Activated T-cell treated with anti-CD3 and anti-CD28 coated beads, Interleukin-2, amount 50 U/mL, for 48 hours (primary cell): ENCODE measurements at places on chromosomes 7 and 10.

- DNase-seq, result no peak
Observed at GRCh38 chr7:51073171-51073570, 243.4 kb downstream of the COBL start.

DNA sequence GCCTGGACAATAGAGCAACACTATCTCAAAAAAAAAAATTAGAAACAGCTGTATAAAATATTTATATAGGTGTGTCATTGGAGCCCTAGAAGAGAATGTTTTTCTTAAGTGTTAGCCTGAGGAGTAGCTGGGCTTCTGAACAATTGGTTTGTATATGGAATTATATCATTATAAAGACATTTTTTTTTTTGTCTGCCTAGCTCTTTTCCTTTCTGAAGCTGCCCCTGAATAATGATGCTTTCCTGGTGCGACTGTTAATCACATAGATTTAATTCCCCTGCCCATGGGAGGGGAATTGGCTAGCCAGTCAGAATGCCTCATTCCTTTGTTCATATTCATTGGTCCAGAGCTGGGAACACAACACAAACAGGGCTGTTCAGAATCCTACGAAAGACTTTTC lies 13.9 kb upstream of the ABCC2 start:
- no peak for DNase-seq

DNA sequence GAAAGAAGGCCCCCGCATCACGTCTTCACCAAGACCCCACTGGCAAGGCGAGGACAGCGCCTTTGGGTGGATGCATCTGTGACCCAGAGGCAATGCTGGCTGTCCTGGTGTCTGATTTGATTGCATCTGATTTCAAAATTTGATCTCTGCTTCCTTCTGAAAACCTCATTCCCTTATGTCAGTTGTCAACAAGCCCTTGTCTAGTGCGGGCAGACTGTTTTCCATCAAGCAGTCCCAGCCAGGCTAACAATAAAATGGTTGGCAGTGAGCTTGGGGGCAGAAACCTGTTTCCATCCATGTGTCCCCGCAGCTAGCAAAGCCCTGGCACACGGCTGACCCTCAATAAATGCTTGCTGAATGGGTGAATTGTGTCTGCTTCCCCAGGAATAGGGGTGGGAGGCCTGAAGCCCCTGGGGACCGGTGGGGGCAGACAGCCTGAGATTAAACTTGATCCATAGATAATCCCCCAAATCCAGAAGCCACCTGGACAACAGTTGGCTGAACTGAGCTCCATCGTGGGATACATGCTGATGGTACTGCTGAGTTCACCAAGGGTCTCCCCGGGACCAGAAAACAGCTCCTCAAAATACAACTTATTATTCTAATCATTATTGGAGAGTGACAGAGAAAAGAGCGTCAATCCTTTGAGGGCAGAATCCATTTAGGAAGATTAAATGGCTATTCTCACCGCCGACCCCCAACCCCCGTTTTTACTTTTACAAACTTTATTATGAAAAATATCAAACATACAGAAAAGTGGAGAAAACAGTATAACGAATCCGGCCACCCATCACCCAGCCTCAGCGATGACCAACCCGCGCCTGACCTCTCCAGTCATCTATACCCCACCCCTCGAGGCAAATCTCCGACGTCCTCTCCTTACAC lies 912 bp upstream of the DUSP5 start:
- DNase-seq, result no peak

GRCh38 chr7:99396418-99397296 lies 11.7 kb downstream of the PDAP1 start:
- no peak for DNase-seq

DNA sequence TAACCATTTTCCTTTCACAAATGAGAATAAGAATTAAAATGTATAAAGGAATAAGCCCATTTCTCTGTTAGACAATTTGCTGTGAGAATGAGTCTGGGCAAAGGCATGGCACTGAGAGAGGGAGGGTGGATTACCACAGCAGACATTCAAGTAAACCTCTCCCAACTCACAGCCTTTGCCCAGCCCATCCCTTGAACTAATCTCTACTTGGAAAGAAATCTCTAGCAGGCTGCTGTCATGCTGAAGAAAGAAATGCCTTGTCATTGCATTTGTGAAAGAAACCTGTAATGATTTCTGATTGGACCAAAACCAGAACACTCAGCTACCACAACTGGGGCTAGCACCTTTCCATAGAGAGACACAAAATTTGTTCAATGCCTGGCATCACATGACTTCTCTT lies 39.2 kb downstream of the CH25H start:
- DNase-seq, result no peak

DNA sequence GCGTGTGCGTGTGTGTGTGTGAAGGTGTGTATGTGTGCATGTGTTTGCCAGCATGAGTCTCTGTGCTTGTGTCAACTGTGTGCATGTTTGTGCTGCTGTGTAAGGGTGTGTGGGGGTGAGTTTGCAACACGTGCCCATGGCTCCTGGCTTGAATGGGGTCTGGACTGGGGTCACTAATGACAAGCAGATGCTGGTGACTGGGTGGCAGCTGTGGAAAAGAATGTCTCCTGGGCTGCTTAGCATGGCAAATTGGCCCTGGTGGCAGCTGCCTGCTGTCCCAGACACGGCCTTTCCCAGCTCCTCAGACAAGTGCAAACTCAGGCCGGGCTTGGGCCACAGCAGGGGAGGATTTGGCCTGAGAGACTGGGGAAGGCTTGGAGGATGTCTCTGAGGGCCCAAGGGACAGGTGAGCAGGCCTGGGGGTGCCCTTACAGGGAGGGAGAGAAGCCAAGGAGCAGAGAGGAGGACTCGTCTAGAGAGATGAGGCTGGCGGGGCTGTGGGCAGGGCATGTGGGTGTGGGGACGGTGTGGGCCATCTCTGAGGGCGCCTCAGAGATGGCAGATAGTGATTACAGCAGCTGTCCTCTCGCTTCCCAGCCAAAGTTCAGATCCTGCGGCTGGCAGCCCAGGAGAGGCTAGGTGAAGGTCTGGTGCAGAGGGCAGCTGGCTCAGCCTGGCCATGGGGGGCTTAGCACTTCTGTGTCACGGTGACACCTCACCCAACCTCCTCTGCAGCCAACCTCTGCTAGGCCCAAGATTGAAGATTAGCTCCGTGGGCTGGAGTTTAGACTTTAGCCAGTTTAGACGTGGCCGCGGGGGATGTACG lies 1.5 kb downstream of the AQP1 start:
- no peak for DNase-seq

DNA sequence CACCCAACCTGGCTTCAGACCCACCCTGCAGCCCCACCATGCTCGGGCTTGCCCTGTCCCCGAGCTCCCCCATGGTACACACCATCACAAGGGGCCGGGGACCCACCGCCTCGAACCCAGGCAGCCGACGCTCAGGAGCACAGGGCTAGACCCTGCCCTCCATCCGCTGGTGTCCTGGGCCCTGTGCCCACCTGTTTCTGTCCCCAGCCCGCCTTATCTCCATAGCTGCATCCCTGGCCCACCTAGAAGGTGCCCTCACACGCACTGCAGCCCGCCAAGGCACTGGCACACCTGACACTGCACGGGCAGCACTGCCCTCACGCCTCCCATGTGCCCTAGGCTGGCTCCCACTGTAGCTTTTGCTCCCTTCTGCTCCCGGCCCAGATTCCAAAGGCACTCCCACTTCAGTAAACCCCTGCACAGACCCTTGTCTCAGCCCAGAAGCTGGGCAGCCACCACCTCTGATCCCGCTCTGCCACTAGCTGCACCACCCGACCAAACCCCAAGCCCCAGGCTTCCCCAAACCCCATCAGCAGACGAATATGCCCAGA lies 17.1 kb downstream of the YKT6 start:
- no peak for DNase-seq

- DNase-seq, result no peak
Observed at GRCh38 chr7:143519411-143520131, 41.9 kb downstream of the TAS2R41 start.

DNA sequence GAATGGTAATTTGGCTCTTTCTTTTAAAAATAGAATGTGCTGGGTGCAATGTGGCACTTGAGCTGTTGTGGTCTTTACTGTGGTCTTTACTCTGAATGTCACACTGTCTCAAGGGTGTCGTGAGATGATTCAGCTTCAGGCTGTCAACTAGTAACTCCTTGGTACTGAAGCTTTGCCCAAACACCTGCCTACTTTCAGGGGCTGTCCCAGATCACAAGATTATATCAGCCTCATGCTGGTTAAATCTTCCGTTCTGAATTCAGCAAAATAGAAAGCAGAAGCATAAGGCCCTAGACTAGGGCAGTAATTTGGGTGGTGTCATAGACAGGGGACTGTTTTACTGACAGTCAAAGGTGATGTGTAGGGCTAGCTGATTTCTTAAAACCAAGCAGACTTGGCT lies 110.9 kb downstream of the BAMBI start:
- DNase-seq, result no peak

DNA sequence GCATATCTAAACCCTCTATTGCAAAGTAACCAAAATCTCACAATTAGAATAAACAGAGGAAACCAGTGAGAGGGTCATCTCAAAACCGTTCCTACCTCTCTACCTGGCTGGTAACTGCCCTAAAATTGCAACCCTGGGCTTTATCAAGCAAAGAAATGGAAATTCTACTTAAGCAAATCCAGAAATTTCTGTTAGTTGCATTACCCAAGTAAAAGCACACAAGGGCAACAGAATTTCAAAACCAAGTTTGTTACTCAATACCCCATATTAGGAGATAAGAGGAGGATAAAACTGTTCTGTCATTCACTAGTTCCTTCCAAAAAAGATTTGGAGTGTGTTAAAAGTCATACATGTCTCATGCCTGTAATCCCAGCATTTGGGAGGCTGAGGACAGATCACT lies 195.3 kb downstream of the FAM107B start:
- no peak for DNase-seq

DNA sequence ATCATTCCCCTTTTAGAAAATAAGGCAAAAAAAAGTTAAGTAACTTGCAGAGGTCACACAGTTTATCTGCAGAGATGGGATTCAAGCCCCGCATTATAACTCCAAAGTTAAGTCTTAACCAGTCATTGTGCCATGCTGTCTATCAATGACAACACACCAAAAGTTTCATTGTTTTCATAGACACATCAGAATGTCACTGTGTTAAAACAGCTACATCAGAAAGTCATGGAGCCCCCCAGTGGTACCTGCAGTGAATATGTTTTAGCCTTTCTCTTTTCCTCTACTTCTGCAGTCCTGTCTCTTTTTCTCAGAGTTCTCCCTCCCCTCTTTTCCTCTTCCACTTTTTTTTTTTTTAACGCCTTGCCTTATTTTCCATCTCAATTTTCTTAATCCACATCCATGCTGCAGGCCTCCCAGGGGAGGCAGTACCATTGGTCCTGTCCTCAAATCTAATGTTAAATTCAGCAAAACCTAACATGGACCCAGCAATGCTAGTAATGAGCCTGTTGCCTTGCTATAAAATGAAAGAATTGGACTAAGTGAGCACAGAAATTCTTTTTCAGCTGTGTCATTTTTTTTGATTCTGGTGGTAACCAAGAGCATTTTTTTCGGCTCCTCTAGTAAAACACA lies 3.8 kb upstream of the NRCAM start:
- no peak for DNase-seq

- DNase-seq, result no peak
Observed at GRCh38 chr10:29921071-29921446, 138.3 kb downstream of the JCAD start.

DNA sequence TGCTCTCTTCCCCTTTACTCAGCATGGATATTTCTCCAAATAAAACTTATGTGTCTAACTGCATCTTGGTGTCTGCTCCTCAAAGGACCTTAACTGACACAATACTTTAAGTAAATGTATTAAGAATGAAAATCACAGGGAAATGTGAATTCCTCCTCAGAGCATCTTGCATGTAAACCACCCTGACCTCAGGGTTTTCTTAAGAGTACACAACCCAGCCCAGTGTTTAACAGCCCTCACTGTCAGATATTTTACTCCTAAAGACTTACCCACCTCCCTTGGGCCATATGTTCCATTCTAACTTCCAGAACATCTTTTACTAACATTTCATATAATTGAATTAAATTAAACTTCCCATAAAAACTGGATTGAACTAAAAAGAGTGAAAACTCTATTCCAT lies 315.3 kb downstream of the HPSE2 start:
- no peak for DNase-seq

DNA sequence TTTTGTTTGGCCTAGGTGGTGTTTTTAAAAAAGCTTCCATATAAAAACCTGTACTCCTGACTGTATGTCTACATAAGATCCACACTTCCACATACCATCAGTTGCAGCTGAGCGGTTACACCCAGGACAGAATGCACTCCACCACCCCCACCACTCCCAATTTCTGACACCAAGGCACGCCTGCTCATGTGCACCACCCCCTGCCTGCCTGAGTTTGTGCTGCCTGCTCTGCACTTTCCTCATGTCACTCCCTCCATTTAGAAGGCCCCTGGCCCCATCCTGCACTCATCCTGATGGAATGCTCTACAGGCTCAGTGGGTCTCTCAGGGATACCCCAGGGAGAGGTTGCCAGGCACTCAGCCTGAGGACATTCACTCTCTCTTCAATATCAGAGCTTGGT lies 6.5 kb downstream of the VPS41 start:
- DNase-seq, result no peak

- no peak for DNase-seq
Observed at GRCh38 chr7:150748376-150748775, 11.2 kb downstream of the GIMAP5 start.

- no peak for DNase-seq
Observed at GRCh38 chr7:37333075-37333474, 115.6 kb downstream of the ELMO1 start.

DNA sequence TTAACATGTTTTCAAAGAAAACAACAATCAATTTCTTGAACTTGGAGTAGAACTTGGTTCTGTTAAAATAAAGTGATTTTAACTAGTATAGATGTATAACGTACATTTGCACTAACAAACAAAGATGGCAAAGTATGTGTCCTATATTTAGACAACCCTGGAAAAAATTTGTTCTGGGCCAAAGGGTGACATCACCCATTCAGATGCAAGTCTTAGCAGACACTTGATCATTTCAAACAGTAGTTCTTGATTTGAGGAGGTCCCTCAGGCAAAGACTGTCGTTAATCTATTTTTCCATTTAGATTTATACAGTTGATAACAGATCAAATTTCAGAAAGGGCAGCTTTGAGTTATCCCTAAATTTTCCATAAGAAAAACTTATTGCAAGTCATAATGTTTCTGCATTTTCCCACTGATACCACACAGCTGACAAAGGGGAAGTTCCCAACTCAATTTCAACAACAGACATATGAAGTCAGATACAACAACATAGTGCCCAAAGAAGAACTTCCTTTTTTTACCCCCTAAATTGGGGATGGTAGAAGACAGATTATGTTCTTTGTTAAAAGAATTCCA lies 5.2 kb downstream of the NMT2 start:
- DNase-seq, result no peak
